ENCODE measurements at places on chromosomes 4 and X.
A peak's percentile ranks its signal among the peaks of the same experiment; 100 is the strongest.

DNA sequence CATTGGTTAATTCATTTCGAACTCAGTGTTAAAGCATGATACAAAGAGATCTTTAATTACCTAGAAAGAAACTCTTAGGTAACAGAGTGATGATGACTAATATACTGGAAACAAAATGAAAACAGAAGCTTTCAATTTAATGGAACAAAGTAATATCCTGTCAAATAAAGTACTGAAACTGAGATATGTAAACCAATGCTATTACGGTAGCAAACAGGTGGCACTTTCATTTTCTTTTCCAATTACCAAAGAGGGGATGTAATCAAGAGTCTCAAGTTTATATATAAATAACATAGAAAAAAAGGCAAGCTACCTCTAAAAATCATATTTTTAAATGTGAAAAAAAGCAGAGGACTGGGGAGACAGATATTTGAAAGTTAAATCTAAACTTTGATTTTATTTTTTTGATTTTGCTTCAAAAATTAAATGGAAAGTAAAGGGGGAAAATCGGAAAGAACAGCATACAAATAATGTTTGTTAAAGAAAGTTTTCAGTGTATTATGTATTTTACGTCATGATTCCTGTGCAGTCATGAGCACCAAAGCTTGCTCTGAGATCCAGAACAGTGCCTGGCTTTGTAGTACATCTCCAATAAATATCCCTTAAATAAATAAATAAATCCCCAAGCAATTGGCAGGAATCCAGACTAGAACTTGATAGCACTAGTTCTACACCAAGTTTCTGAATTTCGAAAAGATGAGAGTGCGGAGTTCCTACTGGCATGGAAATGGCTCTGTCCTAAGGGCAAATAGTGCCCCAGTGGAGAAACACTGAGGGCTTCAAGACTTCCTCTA, 25.0 kb upstream of the RAPGEF2 start:
- peak; percentile 25 for DNase-seq

GRCh38 chrX:71251466-71251973, 2.4 kb downstream of the ZMYM3 start:
- no peak for DNase-seq

GRCh38 chrX:52265713-52266112, 81.0 kb downstream of the MAGED4 start:
- no peak for DNase-seq

DNA sequence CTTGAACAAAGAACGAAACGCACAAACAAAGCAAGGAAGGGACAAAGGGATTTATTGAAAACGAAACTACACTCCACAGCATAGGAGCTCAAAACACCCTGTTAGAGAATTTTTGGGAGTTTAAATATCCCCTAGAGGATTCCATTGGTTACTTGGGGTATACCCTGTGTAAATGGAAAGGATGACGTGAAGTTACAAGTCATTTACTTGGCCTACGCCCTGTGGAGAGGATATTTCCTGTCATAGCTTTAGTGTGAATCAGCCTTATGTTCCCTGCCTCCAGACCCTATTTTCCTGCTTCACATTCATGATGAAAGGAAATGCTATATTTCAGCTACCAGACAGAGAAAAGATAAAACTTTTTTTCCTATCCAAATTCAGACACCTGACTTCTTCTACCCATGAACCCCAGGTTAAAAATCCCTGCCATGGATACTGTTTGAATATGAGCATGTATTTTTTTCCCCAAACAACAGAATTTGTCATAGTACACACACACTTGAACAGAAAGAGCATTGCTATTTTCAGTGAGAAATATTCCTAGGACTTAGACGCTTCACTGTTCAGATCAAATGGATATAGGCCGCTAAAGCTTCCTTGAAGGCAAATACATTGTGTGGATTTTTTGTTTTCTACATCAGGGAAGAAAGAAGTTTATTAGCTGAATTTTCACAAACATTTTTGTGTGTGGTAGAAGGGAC, 20.4 kb downstream of the PIN4 start:
- DNase-seq: no peak

- DNase-seq: no peak
These were observed 39.4 kb downstream of the PPP3CA start for GRCh38 chr4:101307899-101308298.

DNA sequence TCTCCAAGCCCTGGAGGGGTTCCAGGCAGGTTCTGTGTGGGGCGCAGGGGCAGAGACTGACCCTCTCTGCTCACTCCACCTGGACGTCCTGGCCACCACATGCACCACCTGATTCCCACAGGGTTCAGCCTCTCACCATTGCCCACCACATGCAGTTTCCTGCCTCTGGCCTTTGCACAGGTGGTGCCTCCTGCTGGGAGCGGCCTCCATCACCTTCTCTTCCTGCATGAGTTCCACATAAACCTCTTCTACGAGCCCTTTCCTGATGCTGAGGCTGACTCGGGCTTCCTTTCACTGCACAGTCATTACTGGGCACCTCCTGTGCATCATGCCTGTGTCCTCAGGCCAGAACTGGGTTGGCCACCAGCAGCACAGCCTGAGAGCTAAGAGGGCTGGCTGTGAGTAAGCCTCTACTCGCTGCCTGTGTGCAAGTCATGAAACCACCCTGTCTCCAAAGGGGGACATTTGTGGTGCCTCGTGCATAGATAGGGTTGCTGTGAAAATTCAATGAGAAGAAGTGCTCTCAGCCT, 19.9 kb downstream of the MAN2B2 start:
- DNase-seq: no peak

DNA sequence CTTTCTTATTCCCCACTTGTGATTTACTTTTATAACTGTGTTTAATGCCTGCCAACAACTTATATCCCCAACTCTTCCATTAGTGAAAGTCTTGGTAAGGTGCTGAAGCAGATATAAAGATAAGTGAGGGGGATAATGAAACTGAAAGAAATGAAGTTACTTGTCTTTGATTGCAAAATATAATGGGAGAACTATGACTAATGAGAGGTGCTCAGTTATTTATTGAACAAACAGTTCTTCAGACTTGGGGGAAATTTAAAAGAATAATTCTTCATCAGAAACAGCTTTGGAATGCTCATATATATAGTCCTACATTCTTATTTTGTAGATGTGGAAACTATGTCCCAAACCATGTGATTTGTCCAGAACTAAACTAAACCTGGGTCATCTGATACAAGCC, 213.5 kb downstream of the TEX13A start:
- no peak for DNase-seq

DNA sequence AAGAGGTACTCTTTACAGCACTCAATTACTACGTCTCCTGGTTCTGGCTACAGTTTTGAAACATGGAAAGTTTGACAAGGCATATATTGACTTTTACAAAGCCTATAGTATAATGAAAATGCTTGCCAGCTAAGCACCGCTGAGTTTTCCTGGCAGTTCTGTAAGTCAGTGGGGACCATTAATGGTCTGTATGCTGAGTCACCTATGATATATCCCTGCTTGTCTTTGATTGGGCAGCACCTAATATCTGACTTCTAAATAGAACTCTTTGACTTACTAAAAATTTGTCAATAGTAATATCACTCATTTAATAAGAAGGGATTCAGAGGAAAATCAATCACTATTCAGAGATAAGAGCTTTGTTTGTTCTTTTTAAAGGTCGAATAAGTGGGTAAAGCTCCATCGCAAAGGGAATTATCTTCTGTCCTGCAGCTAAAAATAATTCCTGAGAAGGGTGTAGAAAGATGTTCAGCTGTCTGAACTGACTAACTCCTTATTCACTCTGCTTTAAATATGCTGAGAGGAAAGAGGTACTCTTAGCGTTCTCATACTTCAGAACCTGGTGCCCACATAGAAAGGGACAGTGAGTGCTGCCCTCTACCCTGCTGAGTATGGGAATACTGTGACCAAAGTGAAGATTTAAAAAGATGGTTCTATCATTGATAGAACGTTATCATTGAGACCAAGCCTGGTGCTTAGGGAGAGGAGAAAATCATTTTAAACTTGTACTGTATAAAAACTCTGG, 959 bp downstream of the SMPX start:
- no peak for DNase-seq

DNA sequence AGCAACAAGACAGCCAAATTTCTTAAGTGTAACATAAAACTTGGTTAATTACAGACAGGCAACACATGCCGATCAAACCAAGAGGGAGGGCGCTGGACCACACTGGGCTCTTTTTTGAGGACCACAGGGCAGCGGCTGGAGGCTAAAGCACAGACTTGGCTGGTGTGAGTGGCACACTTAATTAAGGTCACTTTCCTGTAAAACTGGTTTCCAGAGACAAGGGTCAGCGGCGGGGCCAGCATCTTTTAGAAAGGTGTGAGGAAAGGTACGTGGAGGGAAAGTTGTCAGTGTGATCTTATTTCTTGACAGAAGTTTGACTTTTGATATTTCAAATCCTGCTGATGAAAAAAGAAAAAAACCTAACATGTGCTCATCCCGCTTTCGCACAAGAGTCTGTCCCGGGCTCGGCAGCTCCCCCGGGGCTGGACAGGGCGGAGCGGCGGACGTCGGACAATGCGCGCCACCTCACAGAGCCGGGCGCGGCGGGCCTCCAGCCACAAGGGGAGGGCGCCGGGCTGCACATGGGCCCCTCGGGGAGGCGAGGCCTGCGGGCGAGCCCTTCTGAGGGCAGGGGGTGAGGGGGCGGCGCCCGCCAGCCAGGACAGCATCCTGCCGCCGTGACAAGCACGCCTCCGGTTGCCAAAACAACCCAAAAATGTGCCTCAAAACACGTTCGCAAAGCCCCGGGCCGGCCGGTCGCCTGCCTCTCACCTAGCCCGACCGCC, 660 bp upstream of the HSPA4L start:
- DNase-seq: no peak

DNA sequence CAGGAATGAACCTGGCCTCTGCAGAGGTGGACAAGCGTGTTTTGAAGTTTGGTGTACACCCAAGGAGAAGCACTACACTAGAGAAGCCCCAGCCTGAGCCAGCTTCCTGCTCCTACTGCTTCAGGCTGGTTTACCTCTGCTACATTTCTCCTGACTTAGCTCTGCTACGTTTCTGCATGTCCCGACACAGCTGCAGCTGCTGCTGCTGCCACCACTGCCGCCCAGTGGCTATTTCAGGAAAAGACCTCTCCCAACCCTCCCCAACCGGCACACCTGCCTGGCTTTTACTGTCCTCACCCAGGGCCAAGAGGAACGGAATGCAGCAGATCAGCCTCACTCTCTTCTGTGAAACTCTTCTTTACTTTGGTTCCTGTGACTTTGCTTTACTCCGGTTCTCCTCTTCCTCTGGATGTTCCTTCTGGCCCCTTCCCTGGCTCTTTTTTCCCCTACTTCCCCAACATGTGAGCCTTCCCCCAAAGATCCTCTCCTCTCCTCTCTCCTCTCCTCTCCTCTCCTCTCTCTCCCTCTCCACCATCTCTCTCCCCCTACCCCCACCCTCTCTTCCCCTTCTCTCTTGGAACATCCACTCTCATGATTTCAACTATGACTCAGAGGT, 3.1 kb upstream of the P2RY4 start:
- no peak for DNase-seq

GRCh38 chrX:155211208-155211607, 5.1 kb upstream of the VBP1 start:
- no peak for DNase-seq

DNA sequence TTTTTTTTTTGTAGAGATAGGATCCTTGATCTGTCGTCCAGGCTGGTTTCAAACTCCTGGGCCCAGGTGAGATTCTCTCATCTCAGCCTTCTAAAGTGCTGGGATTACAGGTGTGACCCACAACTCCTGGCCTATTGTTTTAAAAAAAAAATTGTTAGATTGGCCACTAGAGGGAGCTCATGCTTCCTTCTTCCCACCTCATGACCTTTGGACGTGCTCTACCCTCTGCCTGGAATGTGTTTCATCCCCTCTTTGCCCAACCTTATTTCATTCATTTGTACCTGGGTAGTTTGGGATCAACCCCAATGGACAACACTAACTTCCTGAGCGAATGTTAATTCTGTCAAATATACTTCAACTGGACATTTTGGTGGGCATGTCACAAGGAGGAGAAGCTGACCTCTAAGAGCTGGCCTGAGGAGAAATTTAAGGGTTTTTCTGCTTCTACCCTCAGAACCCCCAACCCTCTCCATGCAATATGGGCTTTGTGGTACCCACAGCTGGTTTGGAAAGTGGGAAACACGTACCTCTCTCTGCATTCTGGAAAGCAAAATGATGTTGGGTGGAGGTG, 6.4 kb downstream of the PPEF2 start:
- DNase-seq: peak; percentile 32

DNA sequence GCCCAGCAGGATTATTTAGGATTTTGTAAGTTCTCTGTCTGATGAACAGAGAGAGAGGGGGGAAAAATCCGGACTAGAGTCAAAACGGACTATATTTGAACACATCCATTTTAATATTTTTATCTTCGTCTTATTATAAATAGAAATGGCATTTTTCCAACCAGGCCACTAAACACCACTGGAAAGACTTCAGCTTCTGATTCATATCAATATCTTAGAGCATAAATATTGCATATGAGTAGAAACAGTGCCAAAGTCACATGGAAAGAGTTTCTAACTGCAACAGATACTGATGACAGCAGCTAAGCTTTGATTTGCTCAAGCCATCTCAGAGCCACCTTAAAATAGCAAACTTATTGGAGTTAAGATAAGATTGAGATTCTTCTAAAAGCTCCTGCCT, 456 bp downstream of the PPARGC1A start:
- DNase-seq: no peak

GRCh38 chrX:3994315-3994714, 280.9 kb upstream of the PRKX start:
- no peak for DNase-seq
